Hematopoietic multipotent progenitor cell treated with erythropoietin and hydrocortisone succinate and interleukin-3 and kit ligand, for 4 days (in vitro differentiated cells): ENCODE measurements at places on chromosomes 4 and X.

DNA sequence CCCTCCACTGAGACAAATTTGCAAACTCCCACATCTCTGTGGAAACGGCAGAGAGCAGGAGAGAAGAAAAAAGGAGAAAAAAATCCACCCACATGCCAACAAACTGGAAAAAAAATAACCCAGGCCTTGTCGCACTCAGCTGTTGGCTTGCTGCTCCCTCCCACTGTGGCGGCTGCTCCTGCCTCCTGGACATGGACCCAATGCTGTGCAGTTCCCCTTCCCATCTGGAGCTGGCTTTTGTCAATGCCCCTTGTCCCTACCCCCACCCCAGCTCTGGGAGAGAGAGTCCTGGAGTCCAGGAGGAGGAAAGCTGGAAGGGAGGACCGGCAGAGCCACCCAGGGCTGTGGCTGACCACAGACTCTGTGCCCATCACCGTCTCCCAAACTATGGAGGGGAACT is 50.8 kb upstream of the IQSEC2 start:
- no peak for DNase-seq

DNA sequence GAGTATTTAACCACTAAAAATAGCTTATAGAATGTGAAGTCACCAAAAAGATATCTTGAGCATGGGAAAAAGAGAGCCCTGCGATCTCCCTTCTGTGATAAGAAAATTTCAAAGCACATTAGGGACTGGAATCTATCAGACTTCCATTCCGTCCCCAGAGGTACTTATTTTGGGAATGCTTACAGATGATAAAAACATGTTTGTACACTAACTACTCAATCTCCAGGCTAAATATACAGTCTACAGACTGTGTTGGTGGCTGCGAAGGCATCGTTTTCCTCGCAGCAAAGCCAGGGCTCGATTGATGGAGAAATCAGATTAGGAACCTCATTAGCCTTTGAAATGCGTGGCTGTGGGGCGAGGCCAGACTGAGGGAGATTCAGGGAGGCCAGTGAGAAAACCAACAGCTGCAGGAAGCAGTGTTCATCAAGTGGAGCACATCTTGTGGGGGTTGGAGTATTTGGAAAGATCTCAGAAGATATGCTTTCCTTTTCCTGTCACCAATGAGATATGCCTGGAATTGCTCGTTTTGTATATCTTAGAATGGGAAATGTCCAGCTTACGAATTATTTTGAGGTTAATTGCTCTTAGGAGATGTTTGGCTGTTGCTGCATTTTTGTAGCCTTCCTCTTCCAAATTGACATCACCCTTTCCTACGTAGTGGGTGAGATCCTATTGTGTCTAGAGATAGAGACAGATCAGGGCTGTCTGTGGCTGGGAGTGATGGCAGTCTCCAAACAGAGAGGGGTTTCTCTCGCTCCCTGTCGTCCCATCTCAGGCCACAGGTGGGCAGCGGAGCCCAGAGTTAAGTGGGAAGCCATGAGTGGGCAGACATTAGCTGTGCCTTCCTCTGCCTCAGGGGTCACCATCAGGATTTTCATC is 224.9 kb upstream of the FAT1 start:
- DNase-seq, result no peak

DNA sequence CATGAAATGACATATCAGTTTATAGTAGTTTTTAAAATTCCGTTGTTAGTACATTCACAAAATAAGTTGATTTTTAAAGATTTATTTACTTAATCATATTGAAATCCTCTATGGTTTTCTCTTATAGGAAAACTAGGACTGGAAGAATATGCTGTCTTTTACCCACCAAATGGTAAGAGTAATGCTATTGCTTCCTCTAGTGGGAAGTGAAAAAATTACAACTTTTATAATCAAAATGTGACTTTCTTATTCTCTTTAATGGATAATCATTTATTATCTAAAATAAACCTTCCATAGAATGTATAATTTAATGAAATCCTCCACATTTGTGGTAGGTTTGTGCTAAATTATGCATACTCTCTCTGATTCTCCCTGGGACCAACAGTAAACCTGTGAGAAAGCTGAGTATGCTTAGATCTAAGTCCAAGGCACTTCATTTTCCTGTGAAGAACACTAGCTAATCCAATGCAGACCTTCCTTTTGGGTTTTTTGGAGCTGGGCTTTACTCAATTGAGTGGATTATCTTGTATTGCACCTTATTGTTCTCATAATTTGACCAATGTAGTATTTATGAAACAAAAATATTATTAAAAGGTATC is 136.2 kb downstream of the TBC1D19 start:
- peak; percentile 54 for DNase-seq

DNA sequence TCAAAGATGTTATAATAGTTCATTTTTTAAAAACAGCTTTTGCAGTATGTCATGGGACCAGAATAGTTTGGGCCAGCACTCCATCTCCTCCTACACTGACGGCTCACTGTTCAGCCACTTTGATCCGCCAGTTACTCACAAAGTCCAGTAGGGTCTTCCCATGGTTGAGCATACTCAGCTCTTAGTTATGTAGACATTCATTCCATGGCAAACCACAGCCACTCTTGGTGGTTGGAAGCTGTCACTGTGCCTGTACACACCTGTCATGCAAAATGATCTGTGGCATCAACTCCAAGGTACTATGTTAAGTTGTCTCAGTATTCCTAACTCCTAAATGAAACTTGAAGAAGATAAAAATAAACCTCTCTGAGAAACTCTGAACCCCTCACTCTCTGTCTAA is 127.2 kb downstream of the NR3C2 start:
- no peak for DNase-seq

- no peak for DNase-seq
Observed at GRCh38 chr4:172751550-172751949, 417.1 kb upstream of the GALNT7 start.

GRCh38 chr4:112516066-112516470 is at the start of gene NEUROG2:
Gene NEUROG2, minus strand, starts transcription at chr4:112516180. Its CDS starts 705 bp downstream, at chr4:112515475.
- no peak for DNase-seq

- DNase-seq, result no peak
Observed at GRCh38 chrX:153735274-153735673, 10.6 kb downstream of the ABCD1 start.

- DNase-seq, result no peak
Observed at GRCh38 chr4:119227690-119228089, 15.2 kb downstream of the USP53 start.

- DNase-seq, result no peak
Observed at GRCh38 chrX:103710609-103711008, at the start of gene TMEM31. Gene TMEM31, plus strand, starts transcription at chrX:103710909. Its CDS starts 1,350 bp downstream, at chrX:103712259.

DNA sequence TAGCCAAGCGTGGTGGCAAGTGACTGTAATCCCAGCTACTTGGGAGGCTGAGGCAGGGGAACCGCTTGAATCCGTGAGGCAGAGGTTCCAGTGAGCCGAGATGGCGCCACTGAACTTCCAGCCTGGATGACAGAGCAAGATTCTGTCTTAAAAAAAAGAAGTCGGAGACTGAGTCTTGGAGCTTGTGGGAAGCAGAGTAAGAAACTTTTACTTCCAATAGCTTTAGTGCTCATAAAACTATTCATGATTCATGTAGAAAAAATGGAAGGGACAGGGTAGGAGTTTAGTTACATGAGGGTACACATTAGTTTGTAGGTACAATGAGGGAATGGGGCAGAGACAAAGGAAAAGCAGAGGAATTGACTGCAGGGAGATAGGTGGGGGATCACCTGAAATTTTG is 19.3 kb downstream of the RAP2C start:
- no peak for DNase-seq

GRCh38 chrX:13966793-13967125 is 62.9 kb downstream of the GEMIN8 start:
- no peak for DNase-seq

- peak; percentile 61 for DNase-seq
Observed at GRCh38 chr4:924107-925096, 7.7 kb downstream of the GAK start.

DNA sequence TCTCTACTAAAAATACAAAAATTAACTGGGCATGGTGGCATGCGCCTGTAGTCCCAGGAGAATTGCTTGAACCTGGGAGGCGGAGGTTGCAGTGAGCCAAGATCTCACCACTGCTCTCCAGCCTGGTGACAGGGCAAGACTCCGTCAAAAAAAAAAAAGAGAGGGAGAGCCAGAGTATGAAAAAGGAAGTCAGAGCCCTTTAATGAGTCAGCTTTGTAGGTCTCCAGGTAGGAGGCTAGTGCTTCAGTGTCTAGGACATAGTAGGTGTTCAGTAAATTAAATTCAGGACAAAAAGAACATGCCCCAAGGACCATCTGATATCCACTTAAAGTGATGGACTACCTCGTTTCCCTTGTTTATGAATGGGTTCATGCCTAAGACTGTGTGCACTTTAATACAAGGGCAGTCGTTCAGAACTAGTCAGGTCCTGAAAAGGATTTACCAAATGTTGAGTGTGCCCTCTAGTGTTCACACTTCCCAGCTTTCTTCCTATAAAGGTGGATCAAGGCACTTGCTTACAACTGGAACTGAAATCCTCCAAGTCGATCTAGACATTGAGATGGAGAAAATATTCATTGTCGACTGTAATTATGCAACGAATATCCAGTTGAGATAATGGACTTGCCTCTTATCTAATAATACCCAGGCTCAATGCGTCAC is 29.0 kb downstream of the F9 start:
- peak; percentile 74 for DNase-seq

DNA sequence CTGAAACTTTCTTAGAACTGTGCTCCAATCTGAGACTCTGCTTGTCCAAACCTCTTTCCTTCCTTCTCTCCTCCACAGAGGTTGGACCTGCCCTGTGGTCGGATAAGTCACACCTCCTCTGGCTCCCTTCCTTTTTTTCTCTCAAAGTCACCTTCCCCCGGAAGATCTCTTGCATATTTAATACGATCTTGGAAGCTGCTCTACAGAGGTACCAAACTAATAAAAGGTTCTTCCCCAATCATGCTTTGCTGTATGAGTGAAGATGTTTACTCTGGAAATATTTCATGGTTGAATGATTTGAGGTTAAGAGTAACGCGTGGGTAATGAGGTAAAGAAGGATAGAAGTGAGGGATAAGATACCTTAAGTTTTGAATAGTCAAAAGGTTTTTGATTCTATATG is 166.0 kb downstream of the ATG4A start:
- DNase-seq, result no peak

GRCh38 chrX:40304115-40304514 is 206.4 kb upstream of the BCOR start:
- DNase-seq, result no peak

DNA sequence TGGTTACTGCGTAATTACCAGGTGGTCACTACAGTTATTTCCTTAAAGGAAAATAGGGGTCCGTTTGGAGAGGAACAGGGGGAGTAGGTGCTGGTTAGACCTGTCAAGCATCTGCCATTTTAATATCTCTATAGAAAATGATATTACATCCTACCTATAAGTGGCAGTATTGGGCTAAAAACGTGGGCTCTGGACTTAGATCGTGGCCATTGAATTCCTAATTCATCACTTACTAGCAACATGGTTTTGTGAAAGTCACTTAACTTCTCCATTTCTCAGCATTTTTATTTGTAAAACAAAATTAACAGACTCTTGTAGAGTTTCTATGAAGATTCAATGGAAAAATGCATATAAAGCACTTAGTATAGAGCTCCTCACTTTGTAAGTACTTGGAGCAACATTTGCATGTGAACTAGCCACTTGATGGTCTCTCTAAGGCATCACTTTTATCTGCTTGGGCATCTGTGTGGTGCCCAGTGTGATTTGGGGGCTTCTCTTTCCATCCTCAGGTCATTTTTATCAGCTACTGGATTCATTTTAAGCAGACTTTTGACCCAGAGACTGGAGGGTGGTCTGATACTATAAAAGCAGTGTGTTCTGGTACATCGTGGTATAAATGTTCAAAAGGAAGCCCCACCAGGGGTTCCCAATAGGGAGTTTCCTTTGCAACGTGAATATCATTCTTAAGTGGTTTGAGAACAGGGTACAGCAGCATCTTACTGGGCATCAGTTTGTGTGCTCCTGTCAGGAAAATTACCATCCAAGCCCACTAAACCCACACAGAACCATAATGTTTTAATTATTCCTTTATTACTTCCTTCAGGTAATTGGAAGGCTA is 42.7 kb upstream of the RASSF6 start:
- peak; percentile 85 for DNase-seq

GRCh38 chr4:124055896-124056295 is 656.6 kb downstream of the ANKRD50 start:
- no peak for DNase-seq

- DNase-seq, result no peak
Observed at GRCh38 chrX:6959006-6959405, 188.5 kb upstream of the STS start.

DNA sequence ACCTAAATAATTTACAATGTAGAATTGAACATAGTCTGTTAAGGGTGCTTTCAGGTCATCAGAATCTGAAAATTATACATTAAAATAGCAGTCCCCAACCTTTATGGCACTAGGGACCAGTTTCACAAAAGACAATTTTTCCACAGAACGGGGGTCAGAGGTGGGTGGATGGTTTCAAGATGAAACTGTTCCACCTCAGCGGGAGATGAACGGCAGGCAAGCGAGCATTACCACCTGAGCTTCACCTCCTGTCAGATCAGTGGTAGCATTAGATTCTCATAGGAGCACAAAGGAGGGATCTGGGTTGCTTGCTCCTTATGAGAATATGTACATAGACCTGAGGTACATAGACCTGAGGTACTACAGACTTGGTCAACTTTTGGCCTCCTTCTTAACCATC is 29.0 kb downstream of the LRBA start:
- DNase-seq, result no peak

DNA sequence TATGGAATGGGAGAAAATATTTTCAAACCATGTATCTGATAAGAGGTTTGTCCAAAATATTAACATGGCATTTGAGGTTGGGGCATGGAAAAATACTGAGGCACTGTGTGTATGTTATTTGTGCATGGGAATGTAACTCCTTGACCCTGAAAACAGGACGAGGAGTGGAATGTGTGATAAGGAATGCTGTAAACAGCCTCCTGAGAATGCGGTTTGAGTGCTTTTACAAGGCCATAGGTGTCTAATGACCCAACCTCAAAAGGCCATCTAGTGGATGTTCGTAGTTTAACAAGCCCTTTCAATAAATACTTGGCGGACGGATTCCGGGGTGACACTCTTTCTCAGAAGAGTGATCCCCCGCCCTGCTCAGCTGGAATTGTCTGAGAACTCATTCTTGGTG is 162.9 kb upstream of the USP9X start:
- DNase-seq, result peak; percentile 33

GRCh38 chr4:18869166-18869565 is 847.6 kb upstream of the LCORL start:
- DNase-seq, result no peak

GRCh38 chrX:37350034-37350365 is 836 bp downstream of the PRRG1 start:
- peak; percentile 1 for DNase-seq
